GM03348 (cell line): ENCODE measurements at places on chromosomes 7 and 10.

- no peak for DNase-seq
Observed at GRCh38 chr10:129421399-129422010, 45.5 kb upstream of the MGMT start.

- DNase-seq: peak; percentile 40
Observed at GRCh38 chr7:130966246-130967009, 232.4 kb upstream of the KLF14 start.

- DNase-seq: no peak
Observed at GRCh38 chr7:78539825-78540224, 741.3 kb downstream of the PHTF2 start.

DNA sequence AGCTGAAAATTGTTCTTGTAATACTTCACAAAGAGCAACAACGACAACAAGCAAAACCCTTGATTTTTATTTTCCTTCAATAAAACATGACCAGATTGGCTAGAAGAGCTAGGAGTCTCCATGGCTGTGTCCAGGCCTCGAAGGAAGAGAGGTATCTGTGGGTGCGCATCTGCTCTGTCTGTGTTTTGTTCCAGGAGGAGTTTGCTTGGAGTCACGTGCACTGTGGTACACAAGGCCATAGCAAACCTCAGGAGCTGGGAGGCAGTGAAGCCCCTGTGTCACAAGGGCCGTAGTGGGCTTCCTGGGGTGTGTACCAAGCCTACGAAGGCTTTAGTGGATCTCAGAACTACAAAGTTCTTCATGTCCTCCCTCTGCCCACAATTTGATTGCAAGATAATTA is 271.7 kb downstream of the TWIST1 start:
- no peak for DNase-seq

GRCh38 chr7:91912494-91912893 is 28.2 kb upstream of the AKAP9 start:
- no peak for DNase-seq

DNA sequence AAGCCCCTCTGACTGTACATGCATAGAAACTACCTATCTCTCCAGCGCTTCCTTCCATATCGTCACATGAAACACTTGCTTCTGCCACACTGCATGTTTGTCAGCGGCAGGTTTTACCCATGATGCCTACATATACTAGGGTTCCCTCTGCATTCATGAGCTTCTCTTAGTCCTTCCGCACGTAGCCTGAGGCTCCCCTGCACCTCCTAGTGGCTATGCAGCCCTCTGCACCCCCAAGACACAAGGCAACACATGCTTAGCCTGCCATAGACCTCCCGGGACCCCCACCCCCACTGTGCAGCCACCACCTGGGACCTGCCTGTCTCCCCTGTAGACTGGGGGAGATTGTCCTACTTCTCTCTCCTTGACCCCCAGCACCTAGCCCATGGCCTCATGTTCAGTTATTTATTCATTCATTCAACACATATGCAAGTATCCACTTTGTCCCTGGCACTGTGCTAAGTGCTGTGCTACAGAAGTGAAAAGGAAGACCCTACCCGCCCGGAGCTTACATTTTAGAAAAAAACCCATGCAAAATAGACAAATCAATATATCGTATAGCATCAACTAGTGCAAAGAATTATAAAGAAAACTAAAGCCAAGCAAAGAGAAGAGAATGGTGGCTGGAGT is 23.5 kb downstream of the TMEM273 start:
- peak; percentile 67 for DNase-seq

DNA sequence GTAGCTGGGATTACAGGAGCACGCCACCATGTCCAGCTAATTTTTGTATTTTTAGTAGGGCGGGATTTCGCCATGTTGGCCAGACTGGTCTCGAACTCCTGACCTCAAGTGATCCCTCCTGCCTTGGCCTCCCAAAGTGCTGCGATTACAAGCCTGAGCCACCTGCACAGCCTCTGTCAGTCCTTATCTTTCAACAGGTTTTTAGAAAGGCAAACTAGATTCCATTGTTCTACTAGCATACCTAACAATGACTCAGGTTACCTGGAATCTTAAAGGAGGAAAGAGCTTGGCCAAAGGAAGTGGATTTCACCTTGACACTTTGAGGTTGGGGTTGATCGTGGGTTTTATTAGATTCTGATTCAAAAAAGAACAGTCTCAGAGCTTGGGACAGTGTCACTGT is 3.2 kb downstream of the ABCC2 start:
- no peak for DNase-seq

- peak; percentile 29 for DNase-seq
Observed at GRCh38 chr7:151125846-151126481, 39.7 kb downstream of the AGAP3 start.

DNA sequence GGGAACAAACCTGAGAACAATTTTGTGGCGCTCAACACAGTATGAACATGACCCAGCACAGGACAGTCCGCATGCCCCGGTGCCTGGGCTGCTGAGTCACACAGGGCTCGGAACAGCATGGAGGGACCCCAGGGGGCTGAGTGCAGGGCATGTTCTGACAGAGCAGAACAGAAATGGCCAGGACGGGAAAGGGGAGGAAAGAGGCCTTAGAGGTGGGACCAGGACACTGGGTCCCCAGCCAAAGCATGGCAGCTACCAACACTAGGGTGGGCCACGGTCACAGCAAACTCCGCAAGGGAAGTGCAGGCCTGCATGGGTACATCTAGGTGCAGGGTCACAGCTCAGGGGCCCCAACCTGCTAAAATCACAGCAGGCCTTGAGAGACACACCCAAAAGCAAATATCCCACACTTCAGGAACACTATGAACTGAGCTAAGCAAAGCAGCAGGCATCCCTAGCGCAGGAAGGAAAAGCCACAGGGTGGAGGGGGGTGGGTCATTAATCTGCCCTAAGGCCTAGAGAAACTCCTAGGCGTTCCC is 5.6 kb downstream of the IMPDH1 start:
- no peak for DNase-seq

DNA sequence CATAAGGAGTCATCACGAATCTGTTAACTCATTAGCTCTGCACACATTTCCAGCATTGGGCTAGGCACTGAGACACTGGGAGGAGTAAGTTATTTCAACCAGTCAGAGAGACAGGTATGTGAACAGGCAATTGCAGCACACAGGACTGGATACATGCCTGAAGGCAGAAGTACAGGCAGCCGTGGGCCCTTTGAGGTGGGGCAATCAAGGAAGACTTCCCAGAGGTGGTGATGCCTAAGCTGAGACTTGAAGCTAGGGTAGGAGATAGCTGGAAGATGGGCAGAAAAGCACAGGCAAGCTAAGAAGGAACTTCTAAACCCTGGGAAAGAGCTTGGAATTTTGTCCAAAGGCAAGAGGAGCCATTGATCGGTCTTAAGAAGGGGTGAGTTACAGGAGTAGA is 249.7 kb downstream of the EMX2 start:
- no peak for DNase-seq

DNA sequence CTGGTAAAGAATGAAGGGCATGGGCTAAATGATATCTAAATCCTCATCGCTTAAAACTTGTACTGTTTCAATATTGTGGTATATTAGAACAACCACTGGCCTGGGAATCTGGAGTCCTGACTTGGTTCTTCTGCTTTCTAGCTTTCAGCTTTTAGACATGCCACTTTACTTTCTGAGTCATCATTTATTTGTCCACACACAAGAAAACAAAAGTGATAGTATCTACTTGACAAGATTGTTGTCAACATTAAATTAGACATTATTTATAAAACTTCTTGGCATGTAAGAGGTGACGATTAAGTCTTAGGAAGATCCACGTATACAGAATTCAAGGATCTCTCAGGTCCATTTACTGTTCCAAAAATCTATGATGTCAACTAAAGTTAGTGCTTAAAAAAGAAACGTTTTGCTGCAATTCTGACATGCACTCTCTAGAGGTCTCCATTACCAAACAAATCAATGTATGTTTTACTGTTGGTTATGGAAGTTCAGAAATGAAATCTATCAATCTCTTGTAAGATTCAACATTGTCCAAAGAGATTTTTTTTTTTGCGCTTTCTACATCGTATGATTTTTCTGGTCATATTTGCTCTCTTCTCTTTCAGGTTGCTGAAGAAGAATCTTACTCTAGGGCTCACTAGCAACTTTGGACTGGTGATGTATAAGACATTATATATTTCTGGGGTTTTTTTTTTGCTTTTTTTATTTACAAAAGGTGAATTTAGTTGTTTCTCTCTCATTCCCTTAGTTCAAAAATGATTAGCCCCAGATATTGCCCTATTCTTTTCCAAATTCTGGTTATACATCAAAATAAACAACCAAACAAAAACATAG is 53.6 kb upstream of the DYNC1I1 start:
- peak; percentile 43 for DNase-seq

- no peak for DNase-seq
Observed at GRCh38 chr7:69748530-69748929, 150.3 kb downstream of the AUTS2 start.

DNA sequence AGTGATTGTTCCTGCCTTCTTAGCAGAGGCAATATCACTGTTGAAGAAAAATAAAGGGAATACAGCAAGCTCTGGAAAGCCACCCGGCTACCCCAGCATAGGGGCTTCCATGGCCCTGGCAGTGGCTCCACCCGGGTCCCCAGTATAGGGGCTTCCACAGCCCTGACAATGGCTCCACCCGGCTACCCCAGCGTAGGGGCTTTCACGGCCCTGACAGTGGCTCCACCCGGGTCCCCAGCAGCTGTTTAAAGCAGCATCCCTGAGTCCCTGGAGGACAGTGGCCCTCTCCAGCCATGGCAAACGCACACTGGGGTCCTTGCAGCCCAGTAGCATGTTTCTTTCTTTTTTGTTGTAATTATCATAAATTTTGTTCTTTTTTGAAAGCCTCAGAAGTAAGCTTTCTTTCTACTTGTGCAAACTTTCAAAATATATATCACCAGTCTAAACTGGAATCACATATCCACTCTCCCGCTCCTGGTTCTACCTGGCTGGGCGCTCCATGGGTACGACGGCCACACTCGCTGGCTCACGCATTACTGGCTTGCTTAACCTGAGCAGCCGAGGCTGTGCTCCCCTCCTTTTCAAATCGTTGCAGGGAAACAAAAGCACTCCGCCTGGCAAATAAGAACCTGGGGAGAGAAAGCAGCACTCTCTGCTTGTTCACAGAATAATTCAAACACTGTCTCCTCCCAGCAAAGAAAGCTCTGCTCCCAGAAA is 62.1 kb downstream of the TCERG1L start:
- no peak for DNase-seq

GRCh38 chr7:112566442-112567324 is 85.9 kb downstream of the LSMEM1 start:
- no peak for DNase-seq

GRCh38 chr7:73423519-73424488 is 9.8 kb upstream of the FZD9 start:
- peak; percentile 62 for DNase-seq

DNA sequence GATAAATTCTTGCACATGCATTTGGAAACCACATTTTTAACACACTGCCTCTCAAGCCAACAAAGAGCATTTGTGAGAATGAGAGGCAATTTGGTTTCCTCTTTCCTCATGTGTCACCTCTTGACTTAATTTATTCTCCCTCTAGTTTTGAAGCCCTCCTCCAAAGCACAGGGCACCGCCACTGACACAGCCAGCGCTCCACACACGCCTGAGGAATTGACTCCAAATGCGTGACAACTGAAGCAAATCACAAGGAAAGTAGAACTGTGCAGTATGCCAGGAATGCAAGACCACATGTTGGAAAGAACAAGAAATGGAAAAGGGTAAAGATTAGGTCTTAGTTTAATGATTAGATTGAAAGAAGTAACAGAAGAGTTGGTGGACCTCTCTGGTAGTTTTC is 173.3 kb downstream of the LSM5 start:
- no peak for DNase-seq

DNA sequence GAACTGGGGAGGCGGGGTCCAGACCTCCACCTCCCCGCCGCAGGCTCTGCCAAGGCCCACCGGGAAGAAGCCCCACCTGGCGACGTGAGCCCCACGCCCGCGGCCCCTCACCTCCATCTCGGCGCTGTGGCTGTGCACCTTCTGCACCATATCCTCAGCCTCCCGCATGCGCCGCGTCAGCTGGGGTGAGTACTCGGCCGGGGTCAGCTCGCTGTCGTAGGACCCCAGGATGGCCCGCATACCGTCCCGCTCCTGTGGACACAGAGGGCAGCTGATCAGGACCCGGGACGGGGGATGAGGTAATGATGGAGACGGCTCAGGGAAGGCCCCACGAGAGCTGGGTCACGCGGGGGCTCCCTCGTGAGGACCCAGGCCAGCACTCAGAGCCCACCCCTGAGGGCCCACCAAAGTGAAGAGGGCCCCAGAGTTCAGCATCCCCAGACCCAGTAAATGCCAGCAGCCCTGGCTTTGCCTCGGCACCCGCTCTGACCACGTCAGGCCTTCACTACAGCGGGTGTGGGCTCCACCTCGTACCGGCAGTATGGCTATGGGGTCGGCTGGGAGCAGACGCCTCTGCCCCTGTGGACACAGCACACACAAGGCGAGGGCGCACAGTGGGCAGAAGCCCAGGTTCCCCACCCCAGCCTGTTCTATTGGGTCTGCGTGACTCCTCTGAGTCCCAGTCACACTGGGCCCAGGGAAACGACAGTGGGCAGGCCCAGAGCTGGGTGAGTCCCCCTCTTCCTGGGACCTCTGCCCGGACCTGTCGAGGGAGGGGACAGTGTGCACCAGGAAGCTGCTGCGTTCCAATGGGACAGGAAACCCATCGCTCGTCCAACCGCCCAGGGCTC is 218.1 kb downstream of the MAD1L1 start:
- DNase-seq: no peak
